Left ventricle myocardium superior (tissue), 1 donor: ENCODE measurements at places on chromosomes 6 and 20.

- DNase-seq: no peak
Measured at GRCh38 chr6:128657181-128657580, 136.8 kb upstream of the PTPRK start.

DNA sequence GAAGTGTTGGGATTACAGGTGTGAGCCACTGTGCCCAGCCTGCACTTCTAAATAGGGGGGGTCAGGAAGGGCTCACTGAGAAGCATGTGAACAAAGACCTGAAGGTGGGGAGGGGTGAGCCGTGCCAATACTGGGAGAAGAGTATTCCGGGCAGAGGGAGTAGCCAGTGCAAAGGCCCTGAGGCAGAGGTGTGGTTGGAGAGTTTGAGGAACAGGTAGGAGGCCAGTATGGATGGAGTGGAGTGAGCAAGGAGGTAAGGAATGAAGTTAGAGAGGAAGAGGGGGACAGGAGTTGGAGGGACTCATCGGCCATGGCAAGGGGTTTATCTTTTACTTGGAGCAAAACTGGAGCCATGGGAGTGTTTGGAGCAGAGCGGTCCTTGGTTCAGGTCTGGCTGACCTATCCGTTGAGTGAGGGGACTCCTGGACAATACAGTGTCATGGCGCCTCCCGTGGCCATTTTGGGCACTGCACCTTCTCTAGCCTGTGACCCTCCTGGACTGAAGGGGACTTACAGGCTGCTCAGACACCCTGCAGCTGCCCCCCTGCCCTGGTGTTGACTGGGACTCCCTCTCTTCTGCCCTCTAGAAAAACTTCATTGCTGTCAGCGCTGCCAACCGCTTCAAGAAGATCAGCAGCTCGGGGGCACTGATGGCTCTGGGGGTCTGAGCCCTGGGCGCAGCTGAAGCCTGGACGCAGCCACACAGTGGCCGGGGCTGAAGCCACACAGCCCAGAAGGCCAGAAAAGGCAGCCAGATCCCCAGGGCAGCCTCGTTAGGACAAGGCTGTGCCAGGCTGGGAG is 12.1 kb downstream of the FOXS1 start:
- DNase-seq: peak; percentile 80

- DNase-seq: no peak
Measured at GRCh38 chr6:133341607-133342158, 100.5 kb downstream of the EYA4 start.

- no peak for DNase-seq
Measured at GRCh38 chr6:45676380-45676779, 298.6 kb upstream of the SUPT3H start.

DNA sequence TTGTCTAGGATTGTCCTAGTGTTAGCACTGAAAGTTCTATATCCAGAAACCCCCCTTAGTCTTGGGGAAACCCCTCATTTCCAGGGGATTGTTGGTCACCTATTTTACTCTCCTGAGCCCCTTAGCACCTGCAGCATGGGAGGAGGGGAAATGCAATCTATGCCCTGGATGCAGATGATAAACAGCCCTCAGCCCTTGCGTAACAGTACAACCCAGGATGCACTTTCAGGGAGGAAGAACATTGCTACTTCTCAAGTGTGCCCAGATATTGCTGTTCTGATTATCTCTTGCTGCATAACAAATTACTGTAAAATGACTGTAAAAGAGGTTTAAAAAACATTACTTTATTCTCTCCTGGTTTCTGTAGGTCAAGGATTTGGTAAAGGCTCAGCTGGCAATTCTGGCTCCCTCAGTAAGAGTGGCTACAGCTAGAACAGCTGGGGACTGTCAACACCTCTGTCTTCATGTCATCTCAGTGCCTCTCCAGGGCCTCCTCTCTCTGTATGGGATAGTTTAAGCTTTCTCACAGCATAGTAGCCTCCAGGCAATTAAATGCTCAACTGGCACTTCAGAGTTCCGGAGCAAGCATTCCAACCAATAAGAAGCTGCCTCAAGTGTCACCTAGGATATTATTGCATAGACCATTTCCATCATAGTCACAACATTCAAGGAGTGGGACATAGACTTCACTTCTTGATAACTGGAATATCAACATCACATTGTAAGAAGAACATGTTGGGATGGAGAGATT is 117.8 kb upstream of the FOXO3 start:
- no peak for DNase-seq

- no peak for DNase-seq
Measured at GRCh38 chr6:131729550-131729949, 18.7 kb upstream of the CTAGE9 start.

- no peak for DNase-seq
Measured at GRCh38 chr20:40930561-40930960, 98.1 kb upstream of the TOP1 start.

- DNase-seq: no peak
Measured at GRCh38 chr20:60316476-60317158, 358.4 kb downstream of the CDH26 start.

GRCh38 chr20:32767418-32768198 is 5.4 kb downstream of the DNMT3B start:
- no peak for DNase-seq

DNA sequence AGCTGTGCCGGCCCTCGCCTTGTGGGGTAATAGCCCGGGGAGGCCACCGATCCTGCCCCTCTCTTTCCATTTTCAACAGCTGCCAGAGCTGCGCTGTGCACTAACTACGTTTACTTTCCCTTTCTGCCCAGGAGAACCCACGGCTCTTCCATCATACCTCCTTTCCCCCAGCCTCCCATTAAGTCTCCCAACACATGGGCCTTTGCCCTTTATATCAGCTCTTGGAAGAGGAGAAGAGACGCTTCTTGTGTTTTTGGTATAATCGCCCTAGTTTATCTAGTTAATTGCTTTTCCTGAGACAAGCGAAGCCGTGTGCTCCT is 637 bp downstream of the UBR2 start:
- DNase-seq: no peak

- no peak for DNase-seq
Measured at GRCh38 chr6:109770779-109771178, 79.7 kb downstream of the FIG4 start.
